Cardiac muscle cell (in vitro differentiated cells and primary cell): ENCODE measurements at places on chromosomes 16 and 17.

DNA sequence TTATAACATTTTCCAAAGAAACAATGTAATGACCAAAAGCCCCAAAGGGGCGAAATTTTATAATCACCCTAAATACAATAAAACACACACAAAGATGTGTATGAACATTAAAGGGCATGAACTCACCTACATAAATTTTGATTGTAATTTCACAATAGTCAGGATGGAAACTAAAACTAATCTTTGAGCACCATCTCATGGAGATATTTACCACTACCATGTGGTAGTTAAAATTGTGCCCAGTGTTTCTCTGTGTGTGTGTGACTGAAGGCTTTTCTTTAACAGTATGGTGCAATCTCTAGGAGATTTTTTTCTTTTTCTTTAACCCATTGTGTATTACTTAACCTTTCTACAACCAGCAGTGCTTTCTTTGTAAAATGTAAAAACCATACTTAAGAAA, 19.7 kb upstream of the MEIOC start:
- DNase-seq, result peak; percentile 40

GRCh38 chr16:84782846-84783245, 36.9 kb upstream of the CRISPLD2 start:
- DNase-seq, result no peak

- peak; percentile 37 for DNase-seq
These were observed 8.8 kb downstream of the FAM171A2 start for GRCh38 chr17:44354582-44355561.

- DNase-seq, result no peak
These were observed 72.9 kb downstream of the MRM1 start for GRCh38 chr17:36674278-36674650.

DNA sequence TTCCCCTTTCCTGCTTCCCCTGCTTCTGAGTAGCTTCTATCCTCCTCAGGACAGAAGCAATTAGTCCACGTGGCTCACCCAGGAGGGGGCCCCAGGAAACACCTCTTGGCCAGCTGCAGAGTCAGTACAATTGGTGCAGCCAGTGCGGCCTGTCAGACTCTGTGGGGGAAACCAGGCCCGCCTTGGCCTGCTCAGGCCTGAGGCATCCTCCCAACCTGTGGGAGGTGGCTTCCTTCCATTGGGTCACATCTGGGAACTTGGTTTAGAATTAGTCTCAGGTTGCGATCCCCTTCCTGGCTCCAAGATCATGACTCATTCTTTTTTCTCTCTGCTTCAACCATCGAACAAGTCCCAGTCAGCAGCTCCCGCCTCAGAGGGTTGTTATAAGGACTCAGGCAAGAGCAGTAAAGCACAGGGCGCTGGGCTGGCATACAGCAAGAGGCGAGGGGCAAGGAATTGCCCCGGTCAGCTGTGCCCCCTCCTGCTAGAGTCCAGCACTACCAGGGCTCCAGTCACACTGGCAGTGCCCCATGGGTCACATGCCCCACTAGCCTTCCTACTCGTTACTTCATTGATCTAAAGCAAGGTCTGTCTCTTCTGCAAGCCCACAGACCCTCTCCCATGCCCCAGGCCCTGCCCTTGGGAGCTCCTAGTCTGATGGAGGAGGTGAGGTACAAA, 8.1 kb upstream of the EPX start:
- DNase-seq, result peak; percentile 50

DNA sequence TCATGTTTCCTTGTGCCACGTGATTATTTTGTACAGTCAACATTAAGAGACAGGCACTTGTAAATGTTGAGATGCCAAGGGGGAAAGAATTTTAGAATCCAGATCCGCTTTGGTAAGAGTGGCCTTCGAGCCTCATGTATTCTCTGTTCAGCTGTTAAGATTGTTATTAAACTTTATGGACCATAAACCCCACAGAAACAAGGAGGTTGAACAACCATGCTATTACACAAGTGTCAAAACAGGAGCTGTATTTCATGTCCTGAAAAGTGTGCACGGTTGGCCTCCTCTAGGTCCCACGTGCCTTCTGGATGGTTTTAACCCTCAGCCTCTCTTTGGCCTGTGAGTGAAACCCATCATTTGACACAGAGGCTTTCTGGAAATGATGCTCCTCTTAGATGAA, 691.3 kb downstream of the MAF start:
- DNase-seq, result no peak

GRCh38 chr16:69113216-69113615, 7.8 kb downstream of the HAS3 start:
- no peak for DNase-seq

DNA sequence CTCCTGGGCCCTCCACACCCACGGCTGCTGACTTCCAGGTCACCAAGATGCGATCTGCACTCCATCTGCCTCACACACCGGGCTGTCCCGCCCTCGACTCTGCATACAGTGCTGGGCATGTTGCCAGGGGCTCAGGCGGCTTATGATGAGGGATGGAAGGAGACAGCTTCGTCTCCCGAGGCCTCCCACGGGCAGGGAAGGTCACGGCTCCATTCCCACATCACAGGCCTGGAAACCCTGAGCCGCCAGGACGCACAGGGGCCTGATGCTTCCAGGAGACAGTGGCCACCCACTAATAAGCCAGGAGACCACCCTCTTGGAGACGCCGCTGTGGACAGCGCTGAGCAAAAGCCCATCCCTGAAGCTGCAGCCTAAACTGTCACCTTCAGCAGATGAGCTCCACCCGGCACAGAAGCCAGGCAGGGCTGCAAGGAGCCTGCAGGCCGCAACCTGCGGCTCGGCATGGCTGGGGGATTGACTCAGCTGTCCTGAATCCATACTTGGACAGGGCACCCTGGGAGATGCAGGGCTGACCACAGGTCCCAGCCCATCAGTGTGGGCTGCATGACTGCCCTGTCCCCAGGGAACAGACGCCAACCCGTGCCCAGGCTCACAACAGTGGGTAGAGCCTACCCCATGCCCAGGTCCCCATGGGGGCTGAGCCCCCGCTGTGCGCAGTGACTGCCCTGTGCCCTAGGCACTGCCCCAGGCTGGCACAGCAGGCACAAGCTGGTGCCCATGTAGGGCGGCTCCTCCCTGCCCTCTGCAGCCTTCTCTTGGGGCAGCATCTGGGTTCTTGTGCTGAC, 34.4 kb downstream of the SLC7A5 start:
- peak; percentile 87 for DNase-seq

DNA sequence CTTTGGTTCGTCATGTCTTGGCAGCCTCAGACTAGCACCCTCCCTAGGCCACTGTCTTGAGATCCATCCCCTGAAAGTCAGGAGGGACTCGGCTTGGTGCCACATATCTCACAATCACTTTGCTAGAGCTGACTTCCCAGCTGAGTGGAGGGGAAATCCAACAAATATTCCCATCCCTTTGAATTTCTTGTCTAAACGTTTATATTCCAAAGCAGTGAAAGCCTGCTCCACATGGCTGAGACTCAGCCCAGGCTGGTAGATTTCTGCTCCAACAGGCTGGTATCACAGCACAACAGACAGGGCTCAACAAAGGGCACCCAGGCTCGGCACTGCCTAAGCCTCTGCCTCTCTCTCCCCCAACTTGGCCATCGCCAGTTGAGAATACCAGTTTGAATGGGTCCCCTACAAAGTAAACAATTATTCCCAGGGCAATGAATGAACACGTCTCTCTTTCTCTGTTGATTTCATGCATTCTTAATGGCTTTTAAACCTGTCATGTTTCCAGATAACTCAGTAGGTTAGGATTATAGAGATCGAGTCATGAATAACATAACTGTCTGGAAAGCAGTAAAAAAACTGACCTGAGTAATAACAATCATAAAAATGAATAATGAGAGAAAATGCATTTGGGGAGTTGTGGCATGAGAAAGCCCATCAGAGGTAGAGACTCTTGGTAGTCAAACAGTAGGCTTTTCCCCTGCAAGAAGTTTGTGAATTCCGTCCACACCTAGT, 1.0 kb downstream of the KRT13 start:
- DNase-seq, result no peak

- peak; percentile 91 for DNase-seq
These were observed 170.8 kb upstream of the FAM20A start for GRCh38 chr17:68771867-68772515.

- DNase-seq, result no peak
These were observed 180.9 kb upstream of the TOX3 start for GRCh38 chr16:52727849-52728248.

DNA sequence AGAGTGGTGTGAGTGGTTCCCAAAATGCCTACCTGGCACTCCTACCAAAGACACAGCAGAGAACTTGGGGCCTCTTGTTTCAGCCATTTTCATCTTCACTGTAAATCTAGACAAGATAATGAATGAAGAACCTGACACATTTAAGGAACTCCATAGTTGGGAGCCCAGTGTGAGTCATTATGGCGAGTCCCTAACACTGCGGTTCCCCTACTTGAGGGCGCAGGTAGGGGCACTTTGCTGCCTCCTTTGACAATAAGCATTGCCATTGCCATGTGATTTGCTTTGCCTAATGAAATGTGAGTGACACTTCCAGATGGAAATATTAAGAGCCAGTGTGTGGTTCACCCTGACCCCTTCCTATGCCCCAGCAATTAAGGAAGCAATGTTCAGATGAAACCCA, 517.6 kb downstream of the MAF start:
- no peak for DNase-seq

- DNase-seq, result no peak
These were observed 35.2 kb upstream of the GOSR2 start for GRCh38 chr17:46887717-46888116.

GRCh38 chr16:24988593-24989338, 26.4 kb downstream of the ARHGAP17 start:
- DNase-seq, result peak; percentile 21

DNA sequence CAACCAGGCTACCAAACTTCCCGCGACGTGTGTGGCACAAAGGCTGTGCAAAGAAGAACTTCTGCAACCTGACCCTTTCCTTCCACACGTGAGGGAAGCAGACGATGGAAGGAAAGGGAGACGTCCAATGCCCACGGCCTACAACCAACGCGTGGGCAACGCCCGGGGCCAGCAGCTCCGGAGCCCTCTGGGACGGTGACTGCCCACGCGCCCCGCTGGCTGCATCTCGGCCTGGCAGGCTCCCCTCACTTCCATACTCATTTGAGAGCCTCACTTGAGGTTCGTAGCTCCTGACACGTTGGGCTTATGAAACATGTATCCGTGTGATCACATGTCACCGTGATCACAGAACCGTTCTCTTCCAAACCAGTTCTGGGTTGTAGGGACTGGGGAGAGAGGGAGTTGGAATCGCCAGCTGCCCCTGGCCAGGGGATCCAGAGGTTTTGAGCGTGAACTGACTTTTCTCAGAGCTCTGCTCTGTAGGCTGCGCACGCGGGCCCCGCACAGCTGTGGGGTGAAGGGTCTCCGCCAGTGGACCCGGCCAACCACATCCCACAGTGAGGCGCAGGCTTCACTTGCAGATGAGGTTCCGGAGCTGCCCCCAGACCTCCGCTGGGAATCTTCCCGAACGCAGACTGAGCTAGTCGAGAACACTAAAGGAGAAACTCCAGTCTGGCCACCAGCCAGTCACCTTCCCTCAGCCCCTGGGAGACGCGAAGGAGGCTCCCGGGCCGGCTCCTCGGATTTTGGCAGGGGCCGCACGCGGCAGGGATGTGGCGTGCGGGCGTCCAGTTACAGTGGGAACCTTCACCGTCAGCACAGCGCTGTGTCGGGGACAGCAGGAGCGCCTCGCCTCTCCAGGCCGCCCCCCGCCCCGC, 1.0 kb downstream of the LMF1 start:
- DNase-seq, result peak; percentile 47

DNA sequence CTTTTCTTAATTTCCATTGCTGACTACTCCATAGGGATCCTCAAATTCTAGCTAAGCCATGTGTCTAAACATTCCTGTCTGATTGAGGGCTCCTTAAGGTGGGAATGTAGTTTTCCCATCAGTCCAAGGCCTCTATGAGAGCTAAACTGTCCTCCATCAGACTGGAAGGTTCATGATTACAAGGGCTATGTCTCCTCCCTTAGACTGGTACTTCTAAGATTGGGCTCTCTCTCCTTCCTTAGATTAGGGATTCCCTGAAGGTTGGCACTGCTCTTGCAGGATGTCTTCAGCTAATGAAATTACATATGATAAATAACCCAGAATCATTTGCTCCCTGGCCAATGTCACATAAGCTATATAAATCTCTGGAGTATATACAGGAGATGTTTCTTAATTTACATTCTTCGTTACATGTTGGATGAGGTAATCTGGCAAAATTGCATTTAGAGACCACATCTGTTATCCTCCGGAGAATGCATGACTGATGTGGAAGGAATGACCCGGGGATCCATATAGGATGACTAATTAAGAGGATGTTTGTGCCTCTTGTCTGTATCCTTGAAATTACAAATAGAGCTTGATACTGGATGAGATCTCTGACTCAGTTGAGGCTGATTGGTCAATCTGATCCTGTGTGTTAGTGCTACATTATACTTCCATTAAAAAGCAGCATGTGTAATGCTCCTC, 14.2 kb downstream of the B4GALNT2 start:
- no peak for DNase-seq
